ENCODE measurements at places on chromosomes 7 and 10. TPM values are rescaled to one million over a fixed set of nuclear protein-coding genes. Genes with fewer than 3 reads are reported as not detected.

GRCh38 chr10:5370493-5371352 lies 6.0 kb downstream of the UCN3 start:
- no peak for DNase-seq
- peaks cover 5% of the 10 kb centered on the region for H3K27me3 ChIP-seq

CEP41 gene
- 1.1 TPM for total RNA-seq

GRCh38 chr7:123569352-123570010 lies 11.9 kb upstream of the NDUFA5 start:
- no peaks in the 10 kb centered on the region for H3K36me3 ChIP-seq
- no peak for DNase-seq
- H3K27me3 ChIP-seq: no peaks in the 10 kb centered on the region

DNA sequence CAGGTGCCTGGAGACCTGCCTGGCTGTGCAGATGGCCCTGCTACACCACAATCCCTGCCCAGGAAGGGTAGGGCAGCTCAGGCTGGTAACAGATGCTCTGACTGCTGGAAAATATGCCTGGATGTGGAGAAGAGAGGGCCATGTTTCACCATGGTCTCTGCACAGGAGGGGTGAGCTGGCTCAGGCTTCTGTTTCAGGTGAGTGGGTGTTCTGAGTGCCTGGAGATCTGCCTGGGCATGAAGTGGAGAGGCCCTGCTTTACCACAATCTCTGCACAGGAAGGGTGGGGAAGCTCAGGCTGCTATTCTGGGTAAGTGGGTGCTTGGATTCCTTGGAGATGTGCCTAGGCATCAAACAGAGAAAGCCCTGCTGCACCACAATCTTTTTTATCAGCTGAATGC lies 350.1 kb downstream of the KIF20B start:
- no peaks in the 10 kb centered on the region for H3K36me3 ChIP-seq
- no peak for DNase-seq
- H3K4me3 ChIP-seq: no peak overlapping the region

DNA sequence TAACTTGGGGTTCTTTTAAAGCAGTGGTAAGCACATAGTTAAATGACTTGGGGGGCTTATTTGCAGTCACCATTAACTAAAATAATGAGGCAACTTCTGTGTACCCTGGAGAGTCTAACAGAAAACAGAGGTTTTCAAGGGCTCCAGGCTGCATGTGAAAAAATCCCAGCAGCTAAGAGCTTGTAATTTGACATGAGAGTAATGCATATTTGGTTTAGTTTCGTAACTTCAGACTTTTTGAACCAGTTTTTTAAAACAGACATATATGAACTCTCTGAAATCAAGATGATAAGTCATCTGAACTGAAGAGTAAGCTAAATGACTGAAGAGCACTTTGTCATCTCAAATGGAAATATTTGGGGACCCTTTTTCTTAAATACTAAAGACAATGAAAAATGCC lies 40.2 kb upstream of the IFRD1 start:
- no peaks in the 10 kb centered on the region for H3K27me3 ChIP-seq
- no peak for DNase-seq
- no peak overlapping the region for H3K4me3 ChIP-seq
- H3K4me1 ChIP-seq: no peaks in the 10 kb centered on the region

- H3K27me3 ChIP-seq: peaks cover 51% of the 10 kb centered on the region
- DNase-seq: no peak
- no peak overlapping the region for H3K27ac ChIP-seq
- H3K4me1 ChIP-seq: no peaks in the 10 kb centered on the region
- H3K36me3 ChIP-seq: no peaks in the 10 kb centered on the region
These were observed 76.2 kb upstream of the MYL10 start for GRCh38 chr7:101705331-101705730.

- no peak overlapping the region for H3K27ac ChIP-seq
- no peak for DNase-seq
- H3K4me1 ChIP-seq: peaks cover 6% of the 10 kb centered on the region
- no peaks in the 10 kb centered on the region for H3K27me3 ChIP-seq
These were observed 21.1 kb downstream of the KLLN start for GRCh38 chr10:87842220-87842641.

GRCh38 chr7:33142585-33142984 lies 13.2 kb downstream of the BBS9 start:
- H3K27ac ChIP-seq: no peak overlapping the region
- H3K4me3 ChIP-seq: no peak overlapping the region
- no peak for DNase-seq
- no peaks in the 10 kb centered on the region for H3K36me3 ChIP-seq
- H3K4me1 ChIP-seq: no peaks in the 10 kb centered on the region

HOXA10 gene
- 5.2 TPM for total RNA-seq

Measured in suprapubic skin (tissue), 4 donors.